EL (cell line): ENCODE measurements at places on chromosomes 5 and 9.

DNA sequence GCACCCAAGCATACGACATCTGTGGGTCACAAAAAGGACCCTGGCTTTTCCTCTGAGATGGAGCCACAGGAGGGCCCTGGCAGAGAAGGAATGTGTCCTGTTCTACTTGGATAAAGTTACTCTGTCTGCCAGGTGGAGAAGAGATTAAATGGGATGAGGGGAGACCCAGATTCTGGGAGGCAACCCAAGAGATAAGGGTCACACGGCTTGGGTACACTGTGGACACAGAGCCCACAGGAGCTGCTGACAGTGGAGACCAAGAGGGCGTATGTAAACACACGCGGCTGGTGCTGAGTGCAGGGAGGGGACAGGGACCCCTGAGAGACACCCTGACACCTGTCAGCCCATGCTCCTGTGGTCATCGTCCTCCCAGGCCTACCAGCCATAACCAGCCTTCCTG is 6.2 kb downstream of the CDK20 start:
- DNase-seq = no peak

DNA sequence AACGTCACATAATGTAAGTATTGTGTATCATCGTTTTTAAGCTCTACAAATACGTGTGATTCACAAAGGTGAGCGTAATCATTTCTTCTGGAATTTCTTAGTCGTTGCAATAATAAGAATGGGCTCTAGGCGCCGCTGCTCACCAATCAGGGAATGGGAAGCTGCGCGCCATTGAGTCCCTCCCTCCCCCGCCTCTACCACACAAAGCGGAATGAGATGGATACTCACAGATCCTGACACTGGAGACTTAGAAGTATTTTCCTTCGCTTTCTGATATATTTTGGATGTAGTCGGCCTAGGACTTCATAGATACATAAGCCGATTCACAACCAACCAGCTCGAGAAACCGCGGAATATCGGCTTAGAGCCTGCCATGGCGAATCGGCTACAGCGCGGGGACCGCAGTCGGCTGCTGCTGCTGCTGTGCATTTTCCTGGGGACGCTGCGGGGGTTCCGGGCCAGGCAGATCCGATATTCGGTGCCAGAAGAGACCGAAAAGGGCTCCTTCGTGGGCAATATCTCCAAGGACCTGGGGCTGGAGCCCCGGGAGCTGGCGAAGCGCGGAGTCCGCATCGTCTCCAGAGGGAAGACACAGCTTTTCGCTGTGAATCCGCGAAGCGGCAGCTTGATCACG is at the start of gene PCDHGA11:
Gene PCDHGA11 (plus strand): TSS at position 197 of the 634 bp plus-strand sequence. CDS start 177 bp downstream, at position 374.
- DNase-seq = peak; percentile 65

DNA sequence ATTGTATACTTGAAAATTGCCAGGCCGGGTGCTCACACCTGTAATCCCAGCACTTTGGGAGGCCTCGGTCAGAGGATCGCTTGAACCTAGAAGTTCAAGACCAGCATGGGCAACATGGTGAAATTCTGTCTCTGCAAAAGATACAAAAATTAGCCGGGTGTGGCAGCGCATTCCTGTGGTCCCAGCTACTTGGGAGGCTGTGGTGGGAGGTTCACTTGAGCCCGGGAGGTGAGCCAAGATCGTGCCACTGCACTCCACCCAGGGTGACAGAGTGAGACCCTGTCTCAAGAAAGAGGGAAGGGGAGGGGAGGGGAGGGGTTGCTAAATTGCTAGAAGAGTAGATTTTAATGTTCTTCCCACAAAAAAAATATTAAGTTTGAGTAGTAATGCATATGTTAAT is 53.2 kb downstream of the FNBP1 start:
- peak; percentile 76 for DNase-seq

GRCh38 chr5:73727470-73727869 is 101.5 kb downstream of the ARHGEF28 start:
- DNase-seq = no peak

DNA sequence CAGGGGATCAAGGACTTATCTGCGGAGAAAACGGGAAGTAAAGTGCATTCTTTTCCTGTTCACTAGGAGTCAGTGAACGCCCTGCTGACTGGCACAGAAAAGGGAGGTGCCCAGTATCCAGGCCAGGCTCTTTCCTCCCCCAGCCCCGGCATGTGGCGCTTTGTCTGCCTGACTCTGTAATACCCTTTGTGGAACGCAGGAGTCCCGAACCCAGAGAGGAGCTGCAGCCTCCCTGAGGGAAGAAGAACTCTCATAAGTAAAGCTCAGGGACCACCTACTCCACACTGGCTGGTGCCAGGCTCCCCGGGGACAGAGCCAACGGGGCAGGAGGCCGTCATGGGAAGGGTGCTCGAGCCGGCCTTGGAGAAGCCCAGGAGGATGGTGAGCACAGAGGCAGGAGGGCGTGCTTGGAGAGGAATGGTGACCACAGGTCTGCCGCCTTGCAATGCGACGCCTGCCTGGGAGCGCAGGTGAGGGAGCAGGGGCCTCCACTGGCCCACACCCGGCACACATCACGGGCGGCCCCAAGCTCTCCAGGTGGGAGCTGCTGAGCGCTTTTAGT is 31.5 kb downstream of the VAV2 start:
- no peak for DNase-seq

- no peak for DNase-seq
Observed at GRCh38 chr5:110718311-110718710, 8.2 kb downstream of the TMEM232 start.
